ENCODE measurements at places on chromosomes 4 and X. TPM values are rescaled to one million over a fixed set of nuclear protein-coding genes. Genes with fewer than 3 reads are reported as not detected.

The EPHA5 gene
- not detected for total RNA-seq

The FAM13A gene
- total RNA-seq, result 40.3 TPM

The GYPE gene
- not detected for total RNA-seq

The LUZP4 gene
- not detected for total RNA-seq

The SOWAHD gene
- total RNA-seq, result not detected

The TCEAL6 gene
- total RNA-seq, result not detected

The MAGEA8 gene
- not detected for total RNA-seq

The CSAG3 gene
- total RNA-seq, result not detected

The NAP1L5 gene
- 6.9 TPM for total RNA-seq

The DDIT4L gene
- total RNA-seq, result 26.9 TPM

The STBD1 gene
- 5.4 TPM for total RNA-seq

The IL1RAPL1 gene
- 10.7 TPM for total RNA-seq

The FANCB gene
- 17.7 TPM for total RNA-seq

The UCHL1 gene
- 638 TPM for total RNA-seq

The IL15 gene
- not detected for total RNA-seq

The PHOX2B gene
- not detected for total RNA-seq

The EFHC2 gene
- total RNA-seq, result 3.2 TPM

The EMCN gene
- total RNA-seq, result not detected

The RBM47 gene
- total RNA-seq, result 6.1 TPM

The DCHS2 gene
- 0.43 TPM for total RNA-seq

The FAM9C gene
- not detected for total RNA-seq

The GAGE2A gene
- total RNA-seq, result not detected

The ASB5 gene
- not detected for total RNA-seq

The TMEM164 gene
- total RNA-seq, result 15.5 TPM

The CPLX1 gene
- not detected for total RNA-seq

The RHOH gene
- total RNA-seq, result 11.2 TPM

The PRMT9 gene
- 16.8 TPM for total RNA-seq

The CYLC1 gene
- not detected for total RNA-seq

The OPHN1 gene
- 4.2 TPM for total RNA-seq

The FHIP1A gene
- total RNA-seq, result 25.7 TPM

The FAM47A gene
- not detected for total RNA-seq

The MAGED4 gene
- total RNA-seq, result 48.2 TPM

The UGT2B10 gene
- total RNA-seq, result not detected

The MUC7 gene
- total RNA-seq, result not detected

The VGLL1 gene
- total RNA-seq, result not detected

The CPEB2 gene
- 1.3 TPM for total RNA-seq

The SMR3B gene
- total RNA-seq, result not detected

The NLRP2B gene
- not detected for total RNA-seq

The TXK gene
- total RNA-seq, result not detected

Data from neural progenitor cell (in vitro differentiated cells).